ENCODE measurements at places on chromosomes 11 and 22. TPM values are rescaled to one million over a fixed set of nuclear protein-coding genes. Genes with fewer than 3 reads are reported as not detected.
A peak's percentile ranks its signal among the peaks of the same experiment; 100 is the strongest.

ESAM gene
- total RNA-seq, result 6.4 TPM

DEPDC5 gene
- 27.8 TPM for total RNA-seq

TRIM51 gene
- not detected for total RNA-seq

CRYBA4 gene
- total RNA-seq, result not detected

MYBPC3 gene
- total RNA-seq, result 0.18 TPM

FGF4 gene
- total RNA-seq, result not detected

PPME1 gene
- total RNA-seq, result 45.1 TPM

- no peak for DNase-seq
Observed at GRCh38 chr11:74909385-74909784, 39.5 kb downstream of the XRRA1 start.

DNA sequence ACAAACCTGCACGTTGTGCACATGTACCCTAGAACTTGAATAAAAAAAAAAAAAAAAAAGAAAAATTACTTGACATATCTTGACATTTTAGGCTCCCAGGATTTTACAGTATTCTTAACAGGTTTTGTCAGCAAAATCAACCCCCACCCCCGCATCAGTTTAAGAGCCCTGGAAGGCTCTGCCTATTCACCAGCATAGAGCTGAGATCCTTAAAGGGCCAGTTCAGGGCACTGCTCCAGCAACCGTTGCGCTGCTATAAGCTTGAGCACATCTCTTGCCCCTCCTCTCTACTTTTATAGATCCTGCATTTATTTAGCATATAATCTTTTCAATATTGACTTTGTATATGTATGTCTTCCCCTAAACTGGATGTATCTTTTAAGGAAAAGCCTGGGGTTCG lies 697 bp upstream of the PAFAH1B2 start:
- DNase-seq, result peak; percentile 83

DNA sequence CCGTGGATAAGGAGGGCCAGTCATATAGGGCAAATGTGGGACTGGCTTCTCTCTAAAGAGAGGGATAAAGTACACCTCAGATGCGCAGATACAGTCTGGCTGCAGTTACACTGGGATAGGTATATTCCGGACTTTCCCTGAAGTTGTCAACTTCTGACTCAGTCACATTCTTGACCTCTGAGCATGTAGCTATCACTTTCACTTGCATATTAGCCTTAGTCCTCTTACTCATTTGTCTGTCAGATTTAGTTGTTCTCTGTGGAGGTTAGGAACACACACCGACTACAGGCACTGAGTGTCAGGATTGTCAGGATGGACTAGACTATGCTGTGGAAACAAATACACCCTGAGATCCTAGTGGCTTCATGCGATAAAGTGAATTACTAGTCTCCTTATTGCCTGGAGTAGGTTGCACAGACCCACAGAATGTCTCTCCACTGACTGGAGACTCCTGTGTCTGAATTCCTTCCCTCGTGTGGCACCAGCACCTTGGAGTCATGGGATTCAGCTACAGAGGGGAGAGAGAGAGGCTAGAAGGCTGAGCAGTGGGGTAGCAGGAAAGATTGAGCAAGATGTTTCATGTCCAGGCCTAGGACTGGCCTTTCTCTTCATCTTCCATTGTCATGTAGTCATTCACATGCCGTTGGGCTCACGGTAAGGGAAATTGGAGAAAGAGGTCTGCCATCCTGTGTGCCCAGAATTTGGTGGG lies 654.3 kb downstream of the NTM start:
- no peak for DNase-seq

DNA sequence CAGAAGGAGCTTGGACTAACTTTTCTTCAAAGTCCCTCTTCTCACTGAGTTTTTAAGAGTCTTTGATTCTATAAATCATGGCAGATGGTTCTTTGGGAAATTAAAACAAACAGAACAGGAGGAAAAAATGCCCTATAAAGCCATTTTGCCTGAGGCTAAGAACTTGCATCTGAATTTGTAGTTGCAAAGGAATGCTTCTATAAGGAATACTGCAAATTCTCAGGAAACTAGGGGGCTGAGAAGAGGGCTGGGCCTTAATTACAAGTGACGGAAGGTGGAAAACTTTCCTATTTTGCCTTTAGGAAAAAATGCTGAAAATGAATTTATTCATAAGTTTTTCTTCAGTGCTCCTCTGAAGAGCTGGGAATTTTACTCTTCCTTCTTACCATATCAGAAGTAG lies 90.0 kb upstream of the NARS2 start:
- DNase-seq, result no peak

- DNase-seq, result no peak
Observed at GRCh38 chr11:100562128-100562527, 125.0 kb upstream of the ARHGAP42 start.

- DNase-seq, result no peak
Observed at GRCh38 chr11:78373689-78374088, 43.9 kb downstream of the GAB2 start.

DNA sequence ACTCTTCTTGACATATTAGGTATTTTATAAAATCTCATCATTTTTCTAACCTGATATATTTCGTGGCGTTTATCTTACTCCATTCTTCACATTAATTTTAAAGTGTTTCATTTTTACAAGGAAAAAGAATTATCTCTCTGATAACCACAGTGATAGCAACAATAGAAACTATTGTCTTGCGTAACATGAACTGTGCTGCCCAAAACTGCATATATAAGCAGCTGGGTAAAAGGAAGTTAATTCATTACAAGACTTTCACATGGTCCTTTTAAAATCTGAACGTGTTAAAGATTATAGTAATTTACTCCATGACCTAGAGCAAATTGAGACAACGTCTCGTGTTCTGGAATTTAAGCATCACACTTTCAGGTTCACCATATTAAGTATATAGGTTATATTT lies 210.4 kb upstream of the GRIA4 start:
- no peak for DNase-seq

DNA sequence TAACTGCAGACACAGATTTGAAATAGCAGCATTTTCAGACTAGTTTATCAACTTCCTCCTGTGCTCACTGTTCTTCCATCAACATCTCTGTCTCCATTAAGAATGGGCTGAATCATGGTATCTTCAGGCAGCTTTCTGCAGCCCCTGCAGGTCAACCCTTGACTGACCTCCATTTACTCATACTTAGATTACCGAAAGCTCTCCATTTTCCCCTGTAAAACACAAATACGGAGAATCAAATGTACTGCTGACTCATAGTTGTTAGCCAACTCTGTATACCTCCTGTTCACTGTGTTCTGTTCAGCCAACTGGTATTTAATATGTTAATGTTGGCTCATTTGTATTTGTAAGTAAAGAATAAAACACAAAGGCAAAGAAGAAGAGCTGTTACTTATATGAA lies 364.0 kb downstream of the CASP12 start:
- DNase-seq, result no peak

DNA sequence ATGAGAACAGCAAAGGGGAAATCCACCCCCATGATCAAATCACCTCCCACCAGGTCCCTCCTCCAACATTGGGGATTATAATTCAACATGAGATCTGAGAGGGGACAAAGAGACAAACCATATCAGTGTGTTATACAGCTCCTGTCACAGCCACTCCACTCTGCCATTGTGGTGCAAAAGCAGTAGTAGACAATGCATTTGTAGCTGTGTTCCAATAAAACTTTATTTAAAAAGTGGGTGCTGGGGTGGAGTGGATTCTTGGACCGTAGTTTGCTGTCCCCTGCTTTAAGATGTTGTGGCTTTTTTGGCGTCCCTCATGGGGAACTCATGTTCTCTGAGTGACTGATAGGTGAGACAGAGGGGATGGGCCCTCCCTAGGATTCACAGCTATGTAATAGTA lies 399.1 kb downstream of the SOX6 start:
- DNase-seq, result no peak

DNA sequence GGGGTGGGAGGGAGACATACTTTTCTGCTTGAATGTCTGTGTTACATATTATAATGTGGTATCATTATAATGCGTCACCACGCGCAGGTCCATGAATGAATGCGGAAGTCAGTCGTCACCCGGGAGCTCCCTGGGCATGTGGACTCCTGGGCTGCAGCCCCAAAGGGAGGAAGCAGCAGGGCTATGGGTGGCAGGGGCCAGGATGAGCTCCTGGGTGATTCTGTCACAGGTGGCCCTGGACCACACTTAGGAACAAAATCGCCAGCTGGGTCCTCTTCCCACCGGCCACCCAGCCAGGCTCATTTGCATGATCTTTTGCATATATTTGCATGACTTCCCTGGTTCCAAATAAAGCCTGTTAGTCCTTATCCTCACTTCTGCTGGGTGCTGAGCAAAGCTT lies 51.2 kb downstream of the KCNJ4 start:
- DNase-seq, result no peak

DNA sequence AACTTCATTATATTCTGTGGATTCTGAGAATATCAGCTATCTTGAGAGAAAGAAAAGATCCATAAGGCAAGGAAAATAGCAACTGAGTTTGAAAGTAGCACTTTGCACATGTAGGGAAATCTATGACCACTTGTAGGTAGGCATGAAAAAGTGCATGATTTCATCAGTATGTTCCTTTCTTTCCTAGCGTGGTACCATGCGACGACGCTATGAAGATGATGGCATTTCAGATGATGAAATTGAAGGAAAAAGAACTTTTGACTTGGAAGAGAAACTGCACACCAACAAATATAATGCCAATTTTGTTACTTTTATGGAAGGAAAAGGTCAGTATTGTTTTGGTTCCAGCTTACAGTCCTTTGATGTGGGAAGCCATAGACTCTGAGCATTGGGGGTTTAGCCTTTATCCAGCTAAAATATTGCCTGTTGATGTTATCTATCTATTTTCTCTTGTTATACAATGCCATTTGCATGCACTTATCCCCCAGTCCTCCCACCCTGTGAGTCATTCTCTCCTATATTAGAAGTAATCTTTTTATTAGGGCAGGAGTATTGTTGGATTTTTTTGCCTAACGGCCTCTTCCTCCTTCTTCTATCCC lies 60.9 kb downstream of the KDM2A start:
- DNase-seq, result no peak

DNA sequence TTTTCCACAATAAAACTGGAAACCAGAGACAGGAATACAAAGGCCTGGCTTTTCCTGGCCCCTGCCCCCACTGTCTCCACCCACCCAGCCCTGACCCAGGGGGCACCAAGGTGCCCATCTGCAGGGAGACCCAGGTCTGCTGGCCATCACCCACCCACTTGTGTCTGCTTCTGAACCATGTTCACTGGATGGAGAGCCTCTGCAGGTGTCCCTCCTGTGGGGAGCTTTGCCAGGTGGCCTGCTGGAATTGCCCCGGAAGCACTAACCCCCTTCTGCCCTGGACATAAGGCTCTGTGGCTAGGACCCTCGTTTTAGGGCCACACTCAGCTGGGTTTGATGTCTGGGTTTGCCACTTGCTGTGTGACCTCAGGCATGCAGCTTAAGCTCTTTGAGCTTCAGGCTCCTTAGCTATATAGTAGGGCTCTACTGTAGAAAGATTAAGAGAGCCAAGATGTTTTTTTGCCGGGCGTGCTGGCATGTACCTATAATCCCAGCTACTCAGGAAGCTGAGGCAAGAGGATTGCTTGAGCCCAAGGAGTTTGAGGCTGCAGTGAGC lies 3.9 kb downstream of the SCARF2 start:
- DNase-seq, result no peak

DNA sequence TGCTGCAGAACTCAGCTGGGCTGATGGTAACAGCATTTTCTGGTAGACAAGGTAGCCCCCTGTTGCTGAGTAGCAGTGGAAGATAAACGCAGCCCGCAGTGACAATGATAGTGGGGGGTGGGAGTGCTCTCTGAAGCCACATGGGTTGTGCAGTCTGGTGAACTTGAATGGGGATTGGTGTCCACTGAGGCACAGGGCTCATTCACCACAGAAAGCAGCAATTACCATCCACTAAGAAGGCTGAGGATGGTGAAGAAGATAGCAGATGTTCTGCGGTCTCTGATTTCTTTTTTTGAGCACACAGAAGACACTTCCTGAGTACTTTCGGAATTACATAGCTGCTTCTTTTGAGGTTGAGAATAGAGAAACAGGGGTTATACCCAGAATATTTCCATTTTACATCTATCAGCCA lies 150.3 kb downstream of the LRRC4C start:
- DNase-seq, result no peak

DNA sequence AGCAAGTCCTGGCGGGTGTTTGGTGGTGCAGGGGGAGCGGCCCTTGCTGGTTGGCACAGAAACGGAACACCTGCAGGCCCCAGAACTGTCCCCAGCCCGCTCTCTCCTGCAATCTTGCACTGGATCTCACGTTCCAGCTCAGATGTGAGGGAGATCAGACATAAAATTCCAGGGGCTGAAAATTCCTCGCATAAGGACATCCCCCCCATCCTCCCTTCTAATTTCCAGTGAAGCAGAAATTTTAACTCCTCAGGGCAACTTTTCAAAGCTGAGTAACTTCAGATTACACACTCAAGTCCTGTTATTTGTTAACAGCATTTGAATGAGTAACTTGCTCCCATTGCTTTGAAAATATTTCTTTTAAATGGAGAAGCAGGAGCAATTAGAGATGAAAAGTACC lies 40.3 kb upstream of the RASSF10 start:
- no peak for DNase-seq

- DNase-seq, result no peak
Observed at GRCh38 chr11:117202386-117203068, 3.4 kb downstream of the TAGLN start.

DNA sequence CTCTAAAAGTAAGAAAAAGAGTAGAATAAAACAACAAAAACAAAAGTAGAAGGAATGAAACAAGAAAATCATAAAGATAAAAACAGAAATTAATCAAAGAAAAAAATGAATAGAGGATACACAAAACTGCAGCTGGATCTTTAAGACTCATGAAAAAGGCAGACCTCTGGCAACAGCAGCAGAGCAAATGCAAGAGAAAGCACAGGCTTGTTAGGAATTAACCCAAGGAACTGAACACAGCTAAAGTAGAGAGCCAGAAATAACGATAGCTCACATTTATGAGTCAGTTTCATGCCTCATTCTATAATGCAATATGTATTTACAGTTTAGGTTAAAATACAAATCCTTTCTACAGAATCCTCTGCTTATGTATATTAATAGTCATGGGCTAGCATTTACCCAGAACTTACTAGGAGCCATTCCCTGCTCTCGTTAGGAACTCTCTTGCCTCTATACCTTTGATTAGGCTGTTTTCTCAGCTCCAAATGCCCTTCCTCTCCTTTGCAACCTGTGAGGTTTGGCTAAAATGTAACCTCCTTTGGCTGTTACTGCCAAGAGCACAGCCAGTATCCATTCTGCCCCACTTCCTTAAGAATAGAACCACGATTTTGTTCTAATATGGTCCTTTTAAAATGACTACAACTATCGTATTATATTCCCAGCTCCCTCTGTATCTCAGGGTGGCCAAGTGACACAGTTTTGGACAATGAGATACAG lies 38.3 kb upstream of the NFAM1 start:
- DNase-seq, result no peak

DNA sequence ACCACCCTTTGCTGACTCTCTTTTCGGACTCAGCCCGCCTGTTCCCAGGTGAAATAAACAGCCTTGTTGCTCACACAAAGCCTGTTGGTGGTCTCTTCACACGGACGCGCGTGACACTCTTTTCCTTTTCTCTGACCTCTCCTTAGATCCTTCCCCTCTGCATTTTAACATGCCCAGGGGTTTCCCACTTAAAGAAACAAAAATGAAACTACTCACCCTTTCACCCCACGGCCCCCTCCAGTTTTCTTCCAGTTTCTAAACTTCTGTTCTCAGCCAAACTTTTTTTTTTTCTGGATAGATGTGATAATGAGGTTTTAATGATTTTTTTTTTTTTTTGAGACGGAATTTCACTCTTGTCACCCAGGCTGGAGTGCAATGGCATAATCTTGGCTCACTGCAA lies 32.8 kb upstream of the NUP50 start:
- no peak for DNase-seq

GRCh38 chr11:67649634-67650510 lies 658 bp downstream of the ACY3 start:
- no peak for DNase-seq

Measured in cerebellum (tissue), 4 donors.